Stomach (tissue), 19 donors: ENCODE measurements at places on chromosomes 5 and 9. TPM values are rescaled to one million over a fixed set of nuclear protein-coding genes. Genes with fewer than 3 reads are reported as not detected.
A peak's percentile ranks its signal among the peaks of the same experiment; 100 is the strongest.

- peaks cover 42% of the 10 kb centered on the region for H3K4me1 ChIP-seq
- peak within 1 kb of the TSS; percentile 46 for H3K4me3 ChIP-seq
- no peak within 1 kb of the TSS for H3K27ac ChIP-seq
- H3K27me3 ChIP-seq, result peaks cover 60% of the 10 kb centered on the region
- H3K36me3 ChIP-seq, result no peaks in the 10 kb centered on the region
Observed at GRCh38 chr9:132409828-132410528, at the start of gene CFAP77. CFAP77 (plus strand) TSS chr9:132410211; CDS start chr9:132410272, 61 bp downstream.

The PTGDS gene
- 37.3 TPM for polyA plus RNA-seq

The ESM1 gene
- polyA plus RNA-seq, result 0.15 TPM

DNA sequence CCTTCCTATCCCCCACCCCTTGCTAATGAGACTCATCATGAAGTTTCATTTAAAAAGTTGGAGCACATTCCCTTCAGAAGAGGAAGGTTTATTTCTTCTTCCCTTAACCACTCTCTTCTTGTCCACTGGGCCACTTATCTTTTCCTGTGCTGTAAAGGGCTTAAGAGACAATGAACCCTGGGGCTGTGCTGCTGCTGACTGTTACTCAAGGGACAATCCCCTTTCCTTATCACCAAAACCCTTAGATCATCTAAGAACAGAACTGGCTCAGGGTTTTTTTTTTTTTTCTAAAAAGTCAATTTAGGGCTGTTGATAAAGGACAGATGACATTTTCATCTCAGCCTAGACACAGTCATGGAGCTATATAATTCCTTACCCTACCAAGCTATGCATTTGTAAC is 29.6 kb downstream of the CAPSL start:
- no peak overlapping the region for H3K4me3 ChIP-seq
- no peaks in the 10 kb centered on the region for H3K4me1 ChIP-seq

GRCh38 chr5:146209714-146210113 is 6.3 kb downstream of the RBM27 start:
- peaks cover 93% of the 10 kb centered on the region for H3K4me1 ChIP-seq
- no peaks in the 10 kb centered on the region for H3K36me3 ChIP-seq
- H3K27me3 ChIP-seq, result no peaks in the 10 kb centered on the region
- H3K4me3 ChIP-seq, result no peak overlapping the region
- peak overlapping the region; percentile 28 for H3K27ac ChIP-seq
- DNase-seq, result peak; percentile 20

GRCh38 chr5:107968998-107969397 is 298.3 kb upstream of the EFNA5 start:
- DNase-seq, result no peak
- no peaks in the 10 kb centered on the region for H3K4me1 ChIP-seq
- no peaks in the 10 kb centered on the region for H3K36me3 ChIP-seq
- H3K4me3 ChIP-seq, result no peak overlapping the region
- H3K27ac ChIP-seq, result no peak overlapping the region
- no peaks in the 10 kb centered on the region for H3K27me3 ChIP-seq

The SLC36A2 gene
- polyA plus RNA-seq, result not detected

GRCh38 chr5:60492958-60493357 is 207.0 kb downstream of the DEPDC1B start:
- DNase-seq, result no peak
- H3K36me3 ChIP-seq, result no peaks in the 10 kb centered on the region
- H3K4me1 ChIP-seq, result no peaks in the 10 kb centered on the region
- no peak overlapping the region for H3K4me3 ChIP-seq
- no peaks in the 10 kb centered on the region for H3K27me3 ChIP-seq

DNA sequence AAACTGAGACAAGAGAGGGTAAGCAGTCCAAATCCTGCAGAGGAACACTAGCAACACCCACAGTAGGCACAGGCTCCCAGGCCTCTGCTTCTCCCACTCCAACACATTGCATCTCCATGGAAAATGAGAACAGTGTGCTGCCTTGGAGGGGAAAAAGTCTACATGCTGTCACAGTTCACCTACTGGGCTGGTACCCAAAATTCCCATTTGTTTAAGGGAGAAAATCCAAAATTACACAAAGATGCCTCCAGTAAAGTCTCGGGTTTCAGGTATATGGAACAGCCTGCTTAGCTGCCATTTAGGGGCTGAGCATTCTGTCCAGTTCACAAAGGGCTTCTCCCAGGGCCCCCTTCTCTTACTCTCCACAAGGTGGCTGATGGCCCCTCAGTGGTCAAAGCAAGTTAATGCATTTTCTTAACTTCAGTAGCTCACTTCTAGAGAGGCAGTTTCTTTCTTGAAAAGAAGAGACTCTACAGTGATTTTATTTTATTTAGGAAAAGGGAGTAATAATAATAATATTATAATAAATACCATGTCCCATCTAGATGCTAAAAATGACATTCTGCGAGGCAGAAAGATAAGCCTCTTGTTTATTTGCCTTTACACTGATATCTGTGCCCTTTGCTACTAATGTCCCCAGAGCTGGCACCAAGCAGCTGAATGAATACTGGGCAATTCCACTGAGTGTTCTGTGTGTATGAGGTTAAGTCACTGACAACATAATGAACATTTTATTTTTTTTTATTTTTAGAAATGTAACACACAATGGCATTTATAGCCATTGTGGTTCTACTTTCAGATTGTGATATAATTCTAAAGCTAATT is 89.4 kb downstream of the RGS7BP start:
- H3K4me1 ChIP-seq, result peaks cover 11% of the 10 kb centered on the region
- no peaks in the 10 kb centered on the region for H3K36me3 ChIP-seq
- no peak overlapping the region for H3K27ac ChIP-seq
- no peaks in the 10 kb centered on the region for H3K27me3 ChIP-seq
- no peak overlapping the region for H3K4me3 ChIP-seq

The ARSK gene
- polyA plus RNA-seq, result 6.1 TPM

DNA sequence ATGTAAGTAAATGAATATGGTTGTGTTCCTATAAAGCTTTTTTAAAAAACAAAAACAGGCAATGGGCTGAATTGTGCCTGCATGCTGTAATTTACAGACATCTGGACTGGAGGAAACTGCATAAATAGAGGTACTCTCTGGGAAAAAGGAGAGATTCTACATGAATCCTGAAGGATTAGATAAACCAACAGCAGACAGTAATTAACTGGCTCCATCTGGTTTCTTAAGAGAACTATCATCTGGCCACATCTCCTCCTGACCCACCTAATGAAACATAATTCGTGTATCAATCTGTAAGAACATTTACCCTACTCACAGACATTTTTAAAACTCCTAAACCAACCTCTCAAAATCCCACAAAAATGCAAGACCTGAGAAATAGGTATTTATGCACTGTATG is 528.1 kb upstream of the ST8SIA4 start:
- H3K27ac ChIP-seq, result no peak overlapping the region
- no peaks in the 10 kb centered on the region for H3K36me3 ChIP-seq
- DNase-seq, result no peak
- H3K27me3 ChIP-seq, result no peaks in the 10 kb centered on the region
- no peak overlapping the region for H3K4me3 ChIP-seq
- no peaks in the 10 kb centered on the region for H3K4me1 ChIP-seq

DNA sequence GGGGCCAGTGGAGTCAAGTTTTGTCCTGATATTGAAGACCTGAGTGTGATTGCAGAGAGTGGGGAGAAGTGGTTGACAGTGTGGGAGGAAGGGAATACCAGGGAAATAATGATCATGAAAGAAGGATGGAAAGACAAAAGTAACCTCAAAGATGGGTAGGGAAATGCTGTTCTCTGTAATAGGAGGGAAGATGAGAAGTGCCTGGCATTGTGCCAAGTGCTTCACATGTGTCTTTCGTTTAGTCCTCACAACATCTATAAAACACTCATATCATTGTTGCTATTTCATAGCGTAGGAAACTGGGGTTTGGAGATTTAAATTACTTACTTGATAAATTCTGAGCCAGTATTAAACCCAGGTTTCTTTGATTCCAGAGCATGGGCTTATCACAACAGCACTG is 472.3 kb downstream of the LRRC70 start:
- H3K27ac ChIP-seq, result no peak overlapping the region
- no peaks in the 10 kb centered on the region for H3K4me1 ChIP-seq
- DNase-seq, result no peak
- H3K36me3 ChIP-seq, result no peaks in the 10 kb centered on the region
- no peaks in the 10 kb centered on the region for H3K27me3 ChIP-seq
- H3K4me3 ChIP-seq, result no peak overlapping the region

The ANKRD18B gene
- 4.3 TPM for polyA plus RNA-seq

The FOXD4L4 gene
- polyA plus RNA-seq, result not detected

DNA sequence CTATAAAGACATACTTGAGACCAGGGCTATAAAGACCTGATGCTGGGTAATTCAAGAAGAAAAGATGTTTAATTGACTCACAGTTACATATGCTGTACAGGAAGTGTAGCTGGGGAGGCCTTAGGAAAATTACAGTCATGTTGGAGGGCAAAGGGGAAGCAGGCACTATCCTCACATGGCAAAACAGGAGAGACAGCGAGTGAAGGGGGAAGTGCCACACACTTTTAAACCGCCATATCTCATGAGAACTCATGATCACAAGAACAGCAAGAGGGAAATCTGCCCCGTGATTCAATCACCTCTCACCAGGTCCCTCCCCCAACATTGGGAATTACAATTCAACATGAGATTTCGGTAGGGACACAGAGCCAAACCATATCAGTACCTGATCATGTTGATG is 89.9 kb upstream of the ADAMTSL1 start:
- no peak overlapping the region for H3K27ac ChIP-seq
- no peaks in the 10 kb centered on the region for H3K36me3 ChIP-seq
- no peaks in the 10 kb centered on the region for H3K4me1 ChIP-seq
- no peaks in the 10 kb centered on the region for H3K27me3 ChIP-seq

The EDIL3 gene
- 8.1 TPM for polyA plus RNA-seq

DNA sequence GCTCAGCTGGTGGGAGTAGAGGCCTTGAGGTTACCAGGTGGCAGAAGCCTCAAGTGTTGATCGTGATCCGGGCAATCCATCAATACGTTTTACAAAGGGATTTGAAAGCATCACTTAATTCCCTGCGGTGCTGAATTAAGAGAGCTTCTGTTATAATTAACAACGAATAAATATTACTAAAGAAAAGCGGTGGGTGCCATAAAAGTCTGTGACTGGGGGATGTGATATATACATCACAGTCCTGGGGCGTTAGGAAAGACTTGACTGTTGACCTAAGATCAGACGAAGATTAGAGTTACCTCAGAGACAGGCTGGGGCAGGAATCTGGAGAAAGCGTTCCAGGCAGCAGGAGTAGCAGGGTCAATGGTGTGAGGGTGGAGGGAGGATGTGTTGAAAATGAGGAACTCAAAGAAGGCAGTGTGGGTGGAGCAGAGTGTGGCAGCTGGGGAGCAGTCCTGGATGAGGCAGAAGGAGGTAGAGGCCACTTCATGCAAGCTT is 6.7 kb upstream of the C5orf63 start:
- H3K4me1 ChIP-seq, result no peaks in the 10 kb centered on the region
- no peak overlapping the region for H3K27ac ChIP-seq
- no peak overlapping the region for H3K4me3 ChIP-seq
- H3K36me3 ChIP-seq, result no peaks in the 10 kb centered on the region
- H3K27me3 ChIP-seq, result peaks cover 7% of the 10 kb centered on the region

GRCh38 chr5:136675769-136676168 is 310.4 kb upstream of the TRPC7 start:
- H3K36me3 ChIP-seq, result no peaks in the 10 kb centered on the region
- no peaks in the 10 kb centered on the region for H3K27me3 ChIP-seq
- DNase-seq, result no peak
- H3K4me3 ChIP-seq, result no peak overlapping the region
- no peak overlapping the region for H3K27ac ChIP-seq
- no peaks in the 10 kb centered on the region for H3K4me1 ChIP-seq

DNA sequence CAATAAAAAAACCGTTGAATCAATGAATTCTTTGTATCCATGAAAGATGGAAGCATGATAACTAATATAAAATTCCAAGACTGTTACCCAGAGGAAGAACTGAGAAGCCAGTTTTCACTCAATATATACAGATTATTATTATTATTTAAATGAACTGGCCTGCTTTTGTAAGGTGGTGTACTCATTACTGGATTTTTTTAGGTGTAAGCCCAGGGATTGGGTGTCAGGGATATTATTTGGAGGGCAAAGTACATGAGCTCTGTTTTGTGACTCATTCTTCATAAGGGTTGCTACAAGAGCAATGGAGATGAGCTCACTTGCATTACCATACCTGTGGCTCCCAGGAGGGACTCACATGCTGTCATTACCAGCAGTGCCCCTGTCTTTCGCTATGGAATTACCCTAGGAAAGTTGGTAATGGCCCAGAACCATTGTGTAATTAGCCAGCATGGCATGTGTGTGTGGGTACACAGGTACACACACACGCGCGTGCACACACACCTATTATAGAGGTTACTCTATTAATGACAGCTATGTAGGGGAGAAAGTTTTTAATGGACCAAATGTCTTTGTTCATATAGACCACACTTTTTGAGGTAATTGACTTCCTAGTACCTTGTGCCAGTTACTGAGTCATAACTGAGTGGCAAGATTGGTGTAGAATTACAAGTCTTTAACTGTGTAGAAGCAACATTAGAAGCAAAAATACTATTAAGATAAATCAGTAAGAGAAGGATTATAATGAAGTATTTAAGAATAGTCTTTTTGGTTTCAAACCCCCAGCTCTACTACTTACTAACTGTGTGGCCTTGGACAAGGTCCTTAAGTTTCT is 143.4 kb downstream of the GDNF start:
- H3K4me1 ChIP-seq, result no peaks in the 10 kb centered on the region
- H3K27ac ChIP-seq, result no peak overlapping the region
- H3K4me3 ChIP-seq, result no peak overlapping the region
- H3K27me3 ChIP-seq, result no peaks in the 10 kb centered on the region
- H3K36me3 ChIP-seq, result no peaks in the 10 kb centered on the region

DNA sequence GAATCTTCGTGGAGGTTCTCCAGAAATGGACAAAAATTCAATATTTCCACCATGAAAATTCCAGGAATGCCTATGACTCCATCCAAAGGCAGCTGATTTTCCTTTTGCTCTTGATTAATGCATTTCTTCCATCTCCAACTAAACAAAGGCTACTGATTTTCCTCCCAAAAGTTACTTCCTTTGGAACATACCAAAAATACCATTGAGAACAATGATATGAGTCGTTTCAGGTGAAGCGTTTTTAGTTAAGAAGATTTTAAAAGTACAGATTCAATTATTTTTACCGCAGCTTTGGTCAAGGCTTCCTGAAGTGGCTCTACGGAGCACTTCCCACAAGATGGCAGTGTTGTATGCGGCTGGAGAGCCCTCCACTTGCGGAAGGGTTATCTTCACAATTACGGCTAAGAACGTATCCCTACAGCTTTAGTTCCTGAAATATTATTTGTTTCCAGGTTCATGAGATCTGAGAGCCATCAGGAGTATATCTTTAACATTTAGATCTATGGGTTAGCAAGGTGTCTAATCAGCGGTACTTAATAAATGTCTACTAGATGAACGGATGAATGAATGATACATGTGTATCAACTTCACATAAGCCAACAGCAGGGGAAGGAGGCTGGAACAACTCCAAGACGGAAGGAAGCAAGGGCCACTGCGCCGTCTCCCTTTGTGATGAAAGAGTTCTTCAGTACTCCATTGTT is 35.9 kb upstream of the ARSB start:
- H3K4me3 ChIP-seq, result no peak overlapping the region
- peak; percentile 87 for DNase-seq
- peaks cover 8% of the 10 kb centered on the region for H3K4me1 ChIP-seq
- H3K27ac ChIP-seq, result no peak overlapping the region
- no peaks in the 10 kb centered on the region for H3K27me3 ChIP-seq
- H3K36me3 ChIP-seq, result no peaks in the 10 kb centered on the region

GRCh38 chr5:177968661-177969211 is 27.3 kb downstream of the PROP1 start:
- H3K27ac ChIP-seq, result no peak overlapping the region
- H3K4me1 ChIP-seq, result peaks cover 5% of the 10 kb centered on the region
- H3K27me3 ChIP-seq, result no peaks in the 10 kb centered on the region
- no peak overlapping the region for H3K4me3 ChIP-seq
- no peak for DNase-seq
- no peaks in the 10 kb centered on the region for H3K36me3 ChIP-seq
